HFFc6 (cell line): ENCODE measurements at places on chromosomes 2 and 18.

- DNase-seq, result no peak
Measured at GRCh38 chr2:179191110-179191509, 73.5 kb downstream of the SESTD1 start.

DNA sequence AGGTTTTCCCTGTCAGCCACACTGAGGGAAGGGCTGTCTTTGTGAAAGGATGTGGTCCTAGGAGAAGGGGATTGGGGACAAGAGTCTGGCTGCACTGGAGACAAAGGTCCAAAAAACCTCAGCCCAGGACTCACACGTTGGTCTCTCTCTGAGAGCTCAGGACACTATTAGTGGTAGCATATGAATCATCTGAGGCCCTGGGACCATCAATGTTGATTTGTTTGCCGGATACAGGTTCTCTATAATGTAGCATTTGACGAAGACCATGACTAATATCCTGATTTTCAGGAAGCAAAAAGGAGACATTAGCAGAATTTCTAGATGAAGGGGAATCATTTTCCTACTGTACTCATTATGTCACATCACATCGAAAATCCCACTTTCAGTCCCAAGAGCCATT lies 22.2 kb upstream of the DNAH6 start:
- peak; percentile 53 for DNase-seq

- no peak for DNase-seq
Measured at GRCh38 chr2:7424481-7424880, 507.3 kb downstream of the RNF144A start.

DNA sequence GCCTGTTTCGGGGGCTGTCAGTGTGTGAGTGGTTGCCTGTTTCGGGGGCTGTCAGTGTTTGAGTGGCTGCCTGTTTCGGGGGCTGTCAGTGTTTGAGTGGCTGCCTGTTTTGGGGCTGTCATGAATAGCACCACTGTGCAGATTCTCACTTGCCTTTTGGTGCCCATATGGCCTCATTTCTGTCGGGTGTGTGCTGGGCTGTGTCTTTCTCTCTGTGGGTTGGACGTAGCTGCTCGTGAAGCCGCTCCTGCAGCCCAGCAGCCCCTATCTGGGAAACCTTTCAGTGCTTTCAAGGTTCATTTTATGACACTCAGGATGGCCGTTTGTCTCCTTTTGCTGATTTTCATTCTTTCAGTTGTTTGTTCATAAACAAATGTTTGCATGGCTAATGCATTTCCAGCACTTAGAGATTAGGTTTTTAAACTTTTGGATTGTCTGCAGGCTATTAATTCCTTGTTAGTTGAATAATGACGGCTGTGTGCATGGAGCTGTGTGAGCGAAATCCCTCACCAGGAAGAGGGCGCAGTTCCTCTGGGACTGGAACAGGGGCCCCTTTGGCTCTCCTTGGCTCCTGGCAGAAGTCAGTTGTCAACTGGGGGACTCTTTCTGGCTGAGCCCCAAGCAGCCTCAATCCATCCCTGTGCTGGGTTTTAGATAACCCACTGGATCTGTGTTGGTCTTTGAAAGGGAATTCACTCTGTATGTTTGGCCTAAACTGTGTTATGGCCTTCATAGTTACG lies 10.8 kb downstream of the AGAP1 start:
- DNase-seq, result no peak

DNA sequence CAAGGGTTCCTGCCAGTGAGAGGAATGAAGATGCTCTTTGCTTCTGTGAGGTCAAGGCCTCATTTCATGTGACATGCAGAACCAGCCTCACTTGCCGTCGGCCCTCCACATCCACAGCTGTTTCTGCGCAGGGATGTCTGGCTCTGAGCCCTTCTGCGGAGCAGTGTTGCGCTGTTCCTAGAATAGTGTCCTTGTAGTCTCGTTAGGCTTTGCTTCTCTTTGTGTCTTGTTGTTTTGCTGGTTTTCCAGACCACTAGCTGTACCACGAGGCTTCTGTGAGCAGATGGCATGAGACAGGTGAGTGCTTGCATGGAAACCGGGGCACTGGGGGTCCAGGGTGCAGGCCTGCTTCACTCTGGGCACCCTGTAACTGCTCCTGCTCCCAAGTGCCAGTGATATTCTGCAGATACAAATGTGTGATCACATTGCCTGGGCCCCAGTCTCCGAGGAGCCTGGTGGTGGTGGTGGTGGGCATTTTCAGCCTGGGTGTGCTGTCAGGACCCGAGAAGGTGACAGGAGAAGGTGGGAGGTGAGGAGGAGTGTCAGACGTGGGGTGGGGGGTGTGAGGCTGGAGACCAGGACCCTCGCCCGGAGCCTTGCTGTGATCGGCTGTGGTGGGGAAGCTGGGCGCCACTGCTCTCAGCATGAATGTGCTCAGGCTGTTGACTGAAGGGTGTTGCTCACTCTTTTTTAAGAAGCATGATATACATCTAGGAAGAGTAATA lies 34.3 kb downstream of the LDLRAD4 start:
- no peak for DNase-seq

DNA sequence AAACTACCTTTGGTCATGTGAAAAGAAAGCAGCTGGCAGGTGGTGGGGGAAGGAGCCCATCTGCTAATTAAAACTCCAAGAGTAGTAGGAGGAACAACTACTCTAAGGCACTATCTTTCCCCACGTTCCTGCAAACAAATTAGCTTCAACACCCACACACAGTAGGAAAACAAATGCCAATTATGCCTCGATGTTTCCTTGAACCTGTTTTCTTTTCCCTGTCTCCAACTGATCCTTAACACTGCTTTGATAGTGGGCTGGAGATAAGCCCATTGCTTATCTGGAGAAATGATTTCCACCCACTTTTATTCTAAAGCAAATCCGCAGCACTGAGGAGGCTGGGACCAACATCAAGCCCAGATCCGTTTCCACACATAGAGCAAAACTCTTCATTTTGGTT lies 36.0 kb downstream of the DDX18 start:
- DNase-seq, result no peak
